Vagina (tissue), 2 donors: ENCODE measurements at places on chromosomes 6 and 20. TPM values are rescaled to one million over a fixed set of nuclear protein-coding genes. Genes with fewer than 3 reads are reported as not detected.

DNA sequence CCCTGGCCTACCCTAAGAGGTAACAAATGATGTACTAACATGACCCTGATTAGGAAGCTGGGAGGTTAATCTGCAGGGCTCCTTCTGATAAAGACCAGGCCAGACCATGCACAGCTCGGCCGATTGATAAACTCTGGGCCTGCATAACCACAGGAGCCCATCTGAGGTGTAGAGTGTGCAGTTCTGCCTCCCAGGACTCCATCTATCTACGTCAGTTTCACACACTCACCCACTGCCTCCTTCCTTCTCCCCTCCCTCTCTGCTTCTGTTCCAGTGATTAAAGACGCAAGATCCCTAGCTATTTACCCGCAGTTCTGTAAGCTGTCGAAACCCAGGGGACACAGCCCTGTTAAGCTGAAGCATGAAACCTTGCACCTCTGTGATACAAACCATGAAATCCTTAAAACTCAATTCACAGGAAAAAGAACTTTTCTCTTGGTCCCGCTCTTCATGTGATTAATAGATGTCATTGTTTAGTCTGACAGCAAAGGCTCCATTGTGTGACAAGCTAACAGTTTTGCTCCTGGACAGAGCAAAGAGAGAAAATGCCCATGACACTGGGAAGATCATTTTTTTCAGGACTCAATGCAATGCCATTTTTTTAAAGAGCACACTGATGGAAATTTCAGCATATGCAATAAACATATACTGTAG lies 470.6 kb downstream of the MAFB start:
- DNase-seq = no peak
- H3K4me3 ChIP-seq = no peak overlapping the region
- H3K36me3 ChIP-seq = no peaks in the 10 kb centered on the region
- no peaks in the 10 kb centered on the region for H3K4me1 ChIP-seq
- H3K27me3 ChIP-seq = no peaks in the 10 kb centered on the region

DNA sequence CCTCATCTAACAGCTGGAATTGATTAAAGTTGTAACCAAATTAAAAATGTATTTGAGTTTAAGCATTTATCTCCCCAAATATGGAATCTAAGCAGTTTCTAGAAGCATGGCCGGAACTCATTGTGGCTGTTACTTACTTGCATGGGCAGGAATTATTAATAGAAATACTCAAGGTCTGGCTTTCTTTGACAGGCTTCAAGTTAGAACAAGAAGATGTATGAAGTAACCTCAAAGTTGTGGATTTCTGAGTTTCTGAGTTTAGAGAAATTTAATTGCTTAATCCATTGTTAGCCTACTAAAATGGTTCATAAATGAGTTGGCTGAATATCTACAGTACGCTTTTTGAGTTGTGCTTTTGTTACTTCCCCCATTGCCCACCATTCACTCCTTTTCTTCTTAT lies 7.7 kb downstream of the CARMIL1 start:
- H3K4me1 ChIP-seq = no peaks in the 10 kb centered on the region
- H3K36me3 ChIP-seq = no peaks in the 10 kb centered on the region
- no peak for DNase-seq
- no peaks in the 10 kb centered on the region for H3K27me3 ChIP-seq
- no peak overlapping the region for H3K4me3 ChIP-seq

DNA sequence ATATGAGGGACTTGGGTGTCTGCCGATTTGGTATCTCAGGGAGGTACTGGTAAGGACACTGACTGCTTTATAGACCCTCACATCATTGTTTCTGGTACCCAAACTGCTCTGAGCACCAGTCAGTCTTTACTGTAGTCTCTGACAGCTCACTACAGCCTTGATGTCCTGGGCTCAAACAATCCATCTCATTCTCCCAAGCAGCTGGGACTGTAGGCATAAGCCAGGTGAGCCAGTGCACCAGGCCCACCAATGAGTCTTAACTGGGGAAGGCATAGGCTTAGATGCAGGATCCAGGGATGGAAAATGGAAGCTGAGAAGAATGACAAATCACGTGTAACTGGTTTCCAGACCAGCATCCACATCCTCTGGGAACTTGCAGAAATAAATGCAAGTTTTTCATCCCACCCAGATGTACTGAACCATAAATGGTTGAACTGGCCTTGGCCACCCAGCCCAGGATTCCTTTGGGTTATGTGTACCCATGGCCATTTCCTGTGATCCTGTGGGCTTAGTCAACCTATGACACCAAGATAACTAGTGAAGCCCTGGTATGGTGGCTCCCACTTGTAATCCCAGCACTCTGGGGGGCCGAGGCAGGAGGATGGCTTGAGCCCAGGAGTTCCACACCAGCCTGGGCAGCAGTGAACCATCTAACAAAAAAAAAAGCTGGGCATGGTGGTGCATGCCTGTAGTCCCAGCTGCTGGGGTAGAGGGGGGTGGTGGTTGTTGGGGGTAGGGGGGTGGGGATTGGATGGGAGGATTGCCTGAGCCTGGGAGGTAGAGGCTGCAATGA lies 5.8 kb downstream of the TUBB start:
- H3K4me3 ChIP-seq = no peak overlapping the region
- peaks cover 55% of the 10 kb centered on the region for H3K4me1 ChIP-seq
- no peak overlapping the region for H3K27ac ChIP-seq
- DNase-seq = no peak

DNA sequence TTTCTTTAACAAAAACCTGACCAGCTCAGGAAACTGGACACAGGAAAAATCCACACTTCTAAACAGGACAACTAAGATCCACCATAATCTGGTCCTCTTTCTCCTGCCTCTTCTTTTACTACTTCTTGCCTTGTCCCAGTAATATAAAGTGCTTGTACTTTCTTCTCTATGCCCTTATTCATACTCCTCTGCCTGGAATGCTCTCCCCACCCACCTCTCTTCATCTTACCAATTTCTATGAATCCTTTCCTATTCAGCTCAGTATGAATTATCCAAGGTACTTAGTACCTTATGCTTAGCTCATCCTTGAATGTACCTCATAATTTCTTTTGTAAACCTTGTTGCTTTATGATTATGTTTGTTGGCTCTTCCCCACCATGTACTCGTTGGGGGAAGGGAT lies 159.4 kb downstream of the CDK19 start:
- H3K27me3 ChIP-seq = no peaks in the 10 kb centered on the region
- H3K4me3 ChIP-seq = no peak overlapping the region
- DNase-seq = no peak
- no peaks in the 10 kb centered on the region for H3K36me3 ChIP-seq

- DNase-seq = no peak
- H3K4me1 ChIP-seq = peaks cover 55% of the 10 kb centered on the region
- H3K27ac ChIP-seq = peak overlapping the region; percentile 99
- peak overlapping the region; percentile 76 for H3K4me3 ChIP-seq
- H3K36me3 ChIP-seq = no peaks in the 10 kb centered on the region
- H3K27me3 ChIP-seq = no peaks in the 10 kb centered on the region
Observed at GRCh38 chr20:31721408-31722256, 1.0 kb downstream of the BCL2L1 start.

- no peaks in the 10 kb centered on the region for H3K36me3 ChIP-seq
- H3K4me3 ChIP-seq = no peak overlapping the region
- no peak for DNase-seq
- H3K27ac ChIP-seq = no peak overlapping the region
- no peaks in the 10 kb centered on the region for H3K4me1 ChIP-seq
- H3K27me3 ChIP-seq = no peaks in the 10 kb centered on the region
Observed at GRCh38 chr6:158389193-158389919, 77.1 kb downstream of the TULP4 start.

DNA sequence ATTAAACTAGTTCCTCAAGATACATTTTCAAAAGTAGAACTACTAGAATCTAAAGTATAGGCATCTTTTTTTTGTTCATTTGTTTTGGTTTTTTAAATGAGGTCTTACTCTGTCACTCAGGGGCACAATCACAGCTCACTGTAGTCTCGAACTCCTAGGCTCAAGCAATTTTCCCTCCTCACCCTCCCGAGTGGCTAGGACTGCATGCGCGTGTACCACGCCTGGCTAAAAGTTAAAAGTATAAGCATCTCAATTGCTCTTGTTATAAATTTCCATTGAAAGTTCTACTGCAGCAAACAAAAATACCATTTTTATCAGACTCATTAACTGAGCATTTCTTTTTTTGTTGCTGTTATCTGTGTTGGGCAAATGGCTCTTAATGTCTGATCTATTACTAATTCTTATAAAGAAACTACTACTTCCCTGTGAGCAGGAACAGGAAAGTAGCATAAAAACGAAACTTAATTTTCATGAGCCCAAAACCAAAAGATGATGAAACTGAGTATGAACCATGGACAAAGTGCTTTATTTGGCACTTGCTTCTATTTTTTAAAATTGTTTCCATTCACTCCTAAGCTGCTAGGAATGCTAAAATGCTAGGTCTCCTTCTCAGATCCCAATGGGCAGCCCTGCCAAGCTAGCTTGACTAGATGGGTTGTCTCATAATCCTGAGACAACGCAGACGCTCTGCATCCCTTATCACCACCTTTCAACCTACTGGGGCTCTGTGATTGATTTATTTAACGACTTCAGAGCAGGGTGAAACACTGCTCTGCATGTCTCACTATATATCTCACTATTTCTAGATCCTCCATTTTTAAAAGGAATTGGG lies 36.9 kb downstream of the TRPC4AP start:
- H3K4me3 ChIP-seq = no peak overlapping the region
- no peak overlapping the region for H3K27ac ChIP-seq
- H3K27me3 ChIP-seq = no peaks in the 10 kb centered on the region
- no peak for DNase-seq
- H3K36me3 ChIP-seq = no peaks in the 10 kb centered on the region

DNA sequence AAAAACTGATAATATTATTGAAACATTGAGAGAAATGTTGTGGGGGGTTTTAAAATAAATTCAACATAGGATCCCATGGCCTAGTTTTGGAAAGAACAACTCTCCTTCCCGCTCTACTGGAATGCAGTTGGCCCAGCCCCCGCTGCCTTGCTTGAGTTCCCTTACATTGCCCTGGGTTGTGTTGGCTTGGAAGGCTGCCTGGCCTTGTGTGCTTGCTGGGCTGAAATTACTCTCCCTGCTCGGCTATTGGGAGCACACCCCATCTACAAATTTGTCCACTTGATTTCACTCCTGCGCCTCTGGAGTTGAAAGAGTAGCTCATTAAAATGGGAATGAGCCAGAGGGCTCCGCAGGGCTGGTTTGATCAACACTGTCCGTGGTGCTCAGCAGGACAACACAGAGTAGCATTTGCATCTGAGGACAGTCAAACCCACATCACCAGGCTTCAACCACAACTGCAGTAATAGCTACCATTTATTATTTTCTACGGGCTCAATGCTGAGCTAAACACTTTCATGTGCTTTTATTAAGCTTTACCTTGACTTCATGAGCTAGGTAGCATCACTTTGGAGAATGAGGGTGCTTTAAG lies 35.2 kb downstream of the DOK5 start:
- H3K27me3 ChIP-seq = no peaks in the 10 kb centered on the region
- no peaks in the 10 kb centered on the region for H3K36me3 ChIP-seq
- no peak overlapping the region for H3K4me3 ChIP-seq
- DNase-seq = no peak
- H3K4me1 ChIP-seq = no peaks in the 10 kb centered on the region
- no peak overlapping the region for H3K27ac ChIP-seq

DNA sequence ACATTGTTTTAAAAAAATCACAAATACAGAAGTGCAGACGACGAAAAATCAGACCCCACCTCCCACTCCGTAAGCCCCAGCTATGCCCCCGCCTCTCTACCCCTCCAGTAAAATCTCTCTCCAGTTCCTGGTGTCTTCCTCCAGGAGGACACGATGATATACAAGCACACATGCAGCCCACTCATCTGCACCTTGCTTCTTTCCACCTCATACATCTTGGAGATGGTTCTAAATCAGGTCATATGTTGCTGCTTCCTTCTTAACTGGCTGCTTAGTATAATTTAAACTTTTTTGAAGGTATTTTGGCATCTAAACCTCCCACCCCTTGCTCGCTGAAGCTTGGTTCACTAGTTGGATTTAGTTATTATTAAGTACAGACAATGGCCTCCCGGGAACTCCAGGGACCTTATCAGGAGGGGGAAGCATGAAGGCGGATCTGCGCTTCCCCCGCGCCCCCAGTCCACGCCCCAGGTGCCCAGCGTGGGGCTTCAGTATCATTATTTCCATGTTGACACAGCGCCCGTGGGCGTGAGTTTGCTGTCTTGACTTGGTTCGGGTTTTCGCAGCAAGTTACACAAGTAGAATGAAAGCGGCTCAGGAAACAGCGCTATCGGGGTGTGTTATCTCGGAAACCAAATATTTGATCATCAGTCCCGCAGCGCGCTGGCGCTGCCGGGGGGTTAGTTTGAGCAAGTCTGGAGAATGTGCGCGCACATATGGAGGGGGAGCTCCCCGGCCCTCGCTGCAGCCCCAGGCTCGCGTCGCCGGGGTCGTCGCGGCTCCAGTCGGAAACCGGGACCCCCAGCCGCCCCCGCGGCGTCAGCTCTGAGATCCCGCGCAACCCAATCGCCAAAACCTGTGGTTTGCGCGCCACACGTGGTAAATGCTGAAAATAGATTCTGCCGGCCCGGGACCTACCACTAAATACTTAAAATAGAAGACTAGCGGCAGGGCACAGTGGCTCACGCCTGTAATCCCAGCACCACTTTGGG lies 2.3 kb downstream of the BMP7 start:
- H3K4me3 ChIP-seq = peak overlapping the region; percentile 45
- no peaks in the 10 kb centered on the region for H3K36me3 ChIP-seq
- H3K27ac ChIP-seq = peak overlapping the region; percentile 48

DNA sequence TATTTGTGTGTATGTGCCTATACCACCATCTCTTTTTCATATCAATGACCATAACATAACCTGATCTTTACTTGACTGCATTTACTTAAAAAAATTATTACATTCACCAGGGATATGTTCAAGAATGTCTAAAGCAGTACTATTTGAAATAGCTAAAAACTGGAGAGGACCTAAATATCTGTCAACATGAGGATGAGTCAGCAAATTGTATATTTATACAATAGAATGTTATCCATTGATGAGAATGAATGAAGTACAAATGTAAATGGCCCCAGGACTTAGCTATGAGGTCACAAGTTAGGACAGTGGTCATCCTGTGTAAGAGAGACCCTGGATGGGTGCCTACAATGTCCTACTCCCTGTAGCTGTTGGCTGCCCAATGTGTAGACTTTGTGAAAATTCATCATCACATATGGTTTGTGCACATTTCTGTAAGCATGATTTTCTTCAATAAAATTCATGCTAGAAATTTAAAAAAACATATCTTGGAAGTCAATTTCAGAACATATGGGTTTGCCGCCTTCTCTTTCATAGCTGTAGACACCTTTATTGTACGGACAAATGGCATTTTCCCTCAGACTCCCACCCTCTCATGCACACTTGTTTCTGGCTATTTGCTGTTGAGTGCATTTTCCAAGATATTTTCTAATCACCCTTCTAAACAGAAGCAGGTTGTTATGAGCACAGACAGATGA lies 202.4 kb downstream of the CDH26 start:
- no peak overlapping the region for H3K27ac ChIP-seq
- no peak for DNase-seq
- H3K27me3 ChIP-seq = no peaks in the 10 kb centered on the region
- H3K4me3 ChIP-seq = no peak overlapping the region
- no peaks in the 10 kb centered on the region for H3K4me1 ChIP-seq
- no peaks in the 10 kb centered on the region for H3K36me3 ChIP-seq

GTSF1L gene
- not detected for total RNA-seq

WFDC10B gene
- total RNA-seq = not detected

TFB1M gene
- 7.6 TPM for total RNA-seq

RWDD1 gene
- 37.8 TPM for total RNA-seq

ARG1 gene
- total RNA-seq = not detected

ANKRD6 gene
- total RNA-seq = 13.3 TPM

B3GALT4 gene
- 14.0 TPM for total RNA-seq

TSHZ2 gene
- total RNA-seq = 30.4 TPM

ERVFRD-1 gene
- 0.25 TPM for total RNA-seq
